ENCODE measurements at places on chromosomes 3 and 15. TPM values are rescaled to one million over a fixed set of nuclear protein-coding genes. Genes with fewer than 3 reads are reported as not detected.

CPEB1 gene
- polyA plus RNA-seq: 1.2 TPM

ENTPD3 gene
- polyA plus RNA-seq: 4.6 TPM

NANOGP8 gene
- polyA plus RNA-seq: 0.15 TPM

TMEM266 gene
- not detected for polyA plus RNA-seq

ARNT2 gene
- polyA plus RNA-seq: 2.7 TPM

CD96 gene
- polyA plus RNA-seq: 1.8 TPM

GPR156 gene
- polyA plus RNA-seq: not detected

NEK11 gene
- polyA plus RNA-seq: 2.4 TPM
